ENCODE measurements at places on chromosomes 3 and 15.

GRCh38 chr3:189419038-189419437 is 212.2 kb upstream of the TP63 start:
- DNase-seq: no peak

GRCh38 chr3:141788149-141788548 is 24.9 kb downstream of the GRK7 start:
- DNase-seq: no peak

DNA sequence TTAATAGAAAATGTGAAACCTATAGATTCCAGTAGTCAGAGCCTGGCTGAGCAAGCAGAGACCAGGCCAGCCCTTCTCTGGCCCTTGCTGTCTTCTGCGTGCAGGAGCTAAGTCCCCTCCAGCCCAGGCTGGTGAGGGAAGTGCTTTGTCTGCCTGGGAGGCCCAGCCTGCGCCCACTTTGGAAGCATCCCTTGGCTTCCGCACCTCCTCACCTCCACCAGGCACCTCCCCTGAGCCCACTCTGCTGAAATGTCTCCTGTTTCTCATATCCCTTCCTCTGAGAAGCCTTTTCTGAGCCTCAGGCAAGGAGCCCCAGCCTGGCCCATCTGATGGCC is 45.3 kb downstream of the ALDH1L1 start:
- peak; percentile 18 for DNase-seq

DNA sequence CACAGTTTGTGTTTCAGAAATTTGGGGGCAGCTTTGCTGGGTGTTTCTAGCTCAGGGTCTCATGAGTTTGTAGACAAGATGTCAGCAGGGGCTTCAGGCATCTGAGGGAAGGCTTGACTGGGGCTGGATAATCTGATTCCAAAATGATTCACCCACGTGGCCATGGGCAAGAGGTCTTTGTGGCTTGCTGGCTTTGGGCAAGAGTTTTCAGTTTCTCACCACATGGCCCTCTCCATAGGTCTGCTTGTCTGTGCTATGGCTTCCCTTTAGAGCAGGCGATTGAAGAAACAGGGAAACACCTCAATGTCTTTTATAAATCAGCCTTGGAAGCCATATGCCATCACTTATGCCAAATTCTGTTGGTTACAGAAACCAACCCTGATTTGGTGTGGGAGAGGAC is 11.9 kb downstream of the RPS27L start:
- DNase-seq: no peak

GRCh38 chr15:23687143-23687470 is at the start of gene NDN:
TSS of gene NDN (minus strand) at chr15:23687305. CDS start at chr15:23687217, 88 bp downstream.
- peak; percentile 41 for DNase-seq

GRCh38 chr15:65246026-65246714 is 34.9 kb upstream of the CILP start:
- no peak for DNase-seq
